Cardiac muscle cell (in vitro differentiated cells and primary cell): ENCODE measurements at places on chromosomes 1 and 21.

DNA sequence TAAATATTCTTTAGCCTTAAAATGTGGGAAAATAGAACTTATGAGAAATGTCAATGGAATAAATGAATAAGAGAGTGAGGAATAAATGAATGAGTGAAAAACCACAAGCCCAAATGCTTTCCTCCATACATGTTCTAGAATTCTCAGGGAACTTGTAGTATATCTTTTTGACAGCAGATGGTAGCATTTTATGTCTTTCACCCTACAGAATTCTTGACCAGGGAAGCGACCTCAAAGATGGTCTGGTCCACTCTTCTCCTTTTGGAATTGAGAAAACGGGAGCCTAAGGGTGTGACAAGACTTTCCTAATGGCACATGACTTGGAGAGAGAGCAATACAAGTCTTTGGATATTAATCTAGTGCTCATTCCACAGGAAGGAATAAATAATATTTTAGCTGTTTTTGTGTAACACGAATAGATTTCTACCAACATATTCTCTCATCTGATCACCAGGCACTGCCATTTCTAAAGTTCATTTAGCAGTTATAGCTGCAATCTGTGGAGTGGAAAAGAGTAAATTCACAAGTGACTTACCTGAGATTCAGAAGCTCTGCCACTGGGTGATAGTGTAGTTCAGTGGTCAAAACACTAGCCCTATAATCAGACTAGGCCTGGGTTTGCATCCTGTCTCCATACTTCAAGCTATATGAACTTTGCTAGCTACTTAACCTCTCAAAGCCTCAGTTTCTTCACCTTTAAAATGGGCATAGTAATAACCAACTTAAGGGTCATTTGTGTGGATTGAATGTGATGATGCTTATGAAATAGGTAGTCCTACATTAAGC, 15.0 kb upstream of the F5 start:
- no peaks in the 10 kb centered on the region for H3K4me1 ChIP-seq
- no peak overlapping the region for H3K4me3 ChIP-seq
- no peaks in the 10 kb centered on the region for H3K36me3 ChIP-seq
- no peak overlapping the region for H3K27ac ChIP-seq
- H3K27me3 ChIP-seq, result peaks cover 7% of the 10 kb centered on the region

GRCh38 chr1:206935491-206936067, 10.7 kb downstream of the PIGR start:
- peak; percentile 62 for DNase-seq
- no peaks in the 10 kb centered on the region for H3K4me1 ChIP-seq
- no peak overlapping the region for H3K4me3 ChIP-seq

DNA sequence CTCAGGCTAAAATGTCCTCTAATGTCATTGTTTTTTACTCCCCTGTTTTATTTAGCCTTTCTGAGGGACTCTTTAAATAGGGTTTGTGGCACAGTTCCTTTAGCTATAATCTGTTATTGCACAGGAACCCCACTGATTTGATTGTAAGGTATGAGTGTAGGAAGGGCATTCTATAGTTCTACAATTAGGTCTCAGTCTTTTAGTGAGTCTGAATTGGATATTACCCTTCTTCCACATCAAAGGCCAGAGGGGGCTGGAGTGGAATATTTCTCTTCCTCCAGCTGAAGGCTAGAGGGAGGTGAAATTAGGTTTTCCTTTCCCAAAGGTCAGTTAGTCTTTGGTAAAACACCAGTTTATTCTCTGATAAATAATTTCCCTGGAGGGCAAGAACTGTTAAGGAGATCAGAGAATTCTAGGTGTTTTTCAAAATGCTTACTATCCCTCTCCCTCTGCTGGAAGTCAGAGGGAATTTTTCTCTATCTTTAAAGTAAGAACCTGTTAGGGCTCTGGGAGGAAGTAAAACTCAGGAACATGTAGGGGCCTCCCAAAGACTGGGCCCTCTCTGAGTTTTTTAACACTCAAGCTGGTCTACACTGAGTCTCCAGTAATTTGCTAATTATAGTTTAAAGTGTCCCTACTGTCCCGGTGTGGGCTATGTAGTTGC, 176.3 kb upstream of the ZNHIT6 start:
- no peak overlapping the region for H3K4me3 ChIP-seq
- peak; percentile 34 for DNase-seq
- no peak overlapping the region for H3K27ac ChIP-seq

GRCh38 chr1:236253918-236254637, 27.7 kb downstream of the ERO1B start:
- H3K36me3 ChIP-seq, result no peaks in the 10 kb centered on the region
- H3K27ac ChIP-seq, result no peak overlapping the region
- H3K4me3 ChIP-seq, result no peak overlapping the region
- no peak for DNase-seq
- no peaks in the 10 kb centered on the region for H3K27me3 ChIP-seq

DNA sequence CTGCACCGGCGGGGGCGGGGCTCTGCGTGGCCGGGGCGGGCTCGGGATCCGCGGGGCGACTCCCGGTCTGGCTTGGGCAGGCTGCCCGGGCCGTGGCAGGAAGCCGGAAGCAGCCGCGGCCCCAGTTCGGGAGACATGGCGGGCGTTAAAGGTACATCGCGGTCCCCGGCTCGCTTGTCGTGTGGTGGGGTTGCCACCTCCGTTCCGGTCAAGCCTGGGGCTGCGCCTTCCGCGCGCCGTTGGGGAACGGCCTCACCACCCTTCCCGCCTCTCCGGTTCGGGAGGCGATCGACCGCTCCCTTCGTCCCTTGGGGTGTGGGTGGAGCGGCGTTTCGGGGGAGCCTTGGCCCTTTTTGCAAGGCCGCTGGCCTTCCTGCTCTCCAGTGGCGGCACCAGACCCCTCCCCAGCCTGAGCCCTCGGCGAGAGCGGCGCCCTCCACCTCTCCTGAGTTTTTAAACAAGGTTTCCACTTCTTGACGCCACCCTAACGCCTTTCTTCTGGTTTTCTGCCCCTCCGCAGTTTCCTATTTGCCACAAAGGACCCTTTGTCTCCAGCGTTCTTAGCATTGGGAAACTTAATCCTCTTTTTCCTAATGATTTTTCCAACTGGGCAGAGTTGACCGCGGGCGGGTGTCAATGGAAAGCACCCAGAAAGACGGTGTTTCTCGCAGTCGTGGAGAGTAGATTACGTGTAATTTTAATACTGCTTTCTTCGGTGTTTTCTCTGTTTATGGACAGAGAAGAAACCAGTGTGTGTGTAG, at the start of the genes LEPR and LEPROT:
Gene LEPR, plus strand, starts transcription at position 79 of the 761 bp plus-strand sequence. CDS start 144,898 bp downstream, outside the sequence.
Gene LEPROT, plus strand, starts transcription at position 79 of the 761 bp plus-strand sequence. Its CDS starts 57 bp downstream, at position 136.
- H3K36me3 ChIP-seq, result peaks cover 3% of the 10 kb centered on the region
- H3K27me3 ChIP-seq, result no peaks in the 10 kb centered on the region
- DNase-seq, result no peak
- H3K27ac ChIP-seq, result peak within 1 kb of the TSS; percentile 96
- peaks cover 19% of the 10 kb centered on the region for H3K4me1 ChIP-seq
- H3K4me3 ChIP-seq, result peak within 1 kb of the TSS; percentile 85

- peak; percentile 94 for DNase-seq
- peak within 1 kb of the TSS; percentile 64 for H3K27ac ChIP-seq
- H3K4me3 ChIP-seq, result peak within 1 kb of the TSS; percentile 68
- H3K36me3 ChIP-seq, result peaks cover 6% of the 10 kb centered on the region
- H3K27me3 ChIP-seq, result no peaks in the 10 kb centered on the region
- no peaks in the 10 kb centered on the region for H3K4me1 ChIP-seq
Observed at GRCh38 chr21:45981151-45982091, at the start of gene COL6A1. COL6A1 (plus strand) TSS chr21:45981770; CDS start chr21:45981851, 81 bp downstream.

GRCh38 chr1:213783893-213784292, 203.9 kb upstream of the PROX1 start:
- no peak for DNase-seq
- no peaks in the 10 kb centered on the region for H3K36me3 ChIP-seq
- no peak overlapping the region for H3K4me3 ChIP-seq
- H3K4me1 ChIP-seq, result peaks cover 11% of the 10 kb centered on the region
- peaks cover 44% of the 10 kb centered on the region for H3K27me3 ChIP-seq

- H3K4me1 ChIP-seq, result peaks cover 31% of the 10 kb centered on the region
- H3K4me3 ChIP-seq, result peak overlapping the region; percentile 30
- peak overlapping the region; percentile 75 for H3K27ac ChIP-seq
- peak; percentile 79 for DNase-seq
Observed at GRCh38 chr1:26164036-26164860, 4.5 kb downstream of the C1orf232 start.

DNA sequence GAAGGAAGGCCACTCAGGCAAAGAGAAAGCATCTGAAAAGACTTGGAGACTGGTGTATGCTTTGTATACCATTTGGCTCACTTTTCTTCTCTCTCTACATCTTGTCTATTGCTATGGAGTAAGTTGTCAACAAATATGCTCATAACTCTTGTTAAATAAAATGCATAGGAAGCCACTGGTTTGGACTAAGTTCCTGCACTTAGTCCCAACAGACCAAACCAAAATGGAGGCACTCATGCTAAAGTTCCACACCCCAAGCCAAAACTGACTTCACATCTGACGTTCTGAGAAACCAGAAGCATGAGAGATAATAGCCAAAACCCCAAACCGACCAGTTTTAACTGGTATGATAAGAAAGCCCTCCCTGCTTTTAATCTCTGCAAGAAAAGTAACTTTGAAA, 135.3 kb upstream of the LYPLAL1 start:
- no peaks in the 10 kb centered on the region for H3K36me3 ChIP-seq
- peak overlapping the region; percentile 72 for H3K27ac ChIP-seq
- H3K4me1 ChIP-seq, result peaks cover 19% of the 10 kb centered on the region
- no peaks in the 10 kb centered on the region for H3K27me3 ChIP-seq

- H3K27me3 ChIP-seq, result no peaks in the 10 kb centered on the region
- H3K27ac ChIP-seq, result peak overlapping the region; percentile 72
- H3K4me1 ChIP-seq, result peaks cover 9% of the 10 kb centered on the region
- no peak overlapping the region for H3K4me3 ChIP-seq
Observed at GRCh38 chr1:197330213-197330612, 62.2 kb downstream of the CRB1 start.

DNA sequence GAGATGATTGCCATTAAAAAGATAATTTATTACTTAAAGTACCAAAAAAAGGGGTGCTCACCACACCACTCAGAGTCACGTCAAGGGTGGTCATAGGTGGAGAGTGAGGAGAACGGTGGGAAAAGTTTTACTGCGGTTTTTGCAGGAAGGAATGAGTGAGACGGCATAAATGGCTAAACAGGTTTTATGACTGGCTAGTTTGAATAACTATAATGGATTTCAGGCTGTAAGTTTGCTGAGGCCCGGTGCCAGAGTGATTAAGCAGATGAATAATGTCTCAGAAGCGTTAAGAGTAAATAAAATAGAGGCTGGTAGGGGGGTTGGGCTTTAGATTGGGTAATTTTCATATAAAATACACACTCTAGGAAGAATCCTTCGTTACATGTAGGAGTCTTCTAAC, 1337.8 kb downstream of the AMY1C start:
- H3K4me1 ChIP-seq, result no peaks in the 10 kb centered on the region
- H3K27me3 ChIP-seq, result no peaks in the 10 kb centered on the region
- H3K4me3 ChIP-seq, result no peak overlapping the region
- no peaks in the 10 kb centered on the region for H3K36me3 ChIP-seq
- DNase-seq, result no peak

GRCh38 chr1:57377339-57378139, 46.3 kb downstream of the DAB1 start:
- no peak overlapping the region for H3K27ac ChIP-seq
- H3K27me3 ChIP-seq, result no peaks in the 10 kb centered on the region
- DNase-seq, result peak; percentile 61
- no peak overlapping the region for H3K4me3 ChIP-seq
- H3K4me1 ChIP-seq, result peaks cover 7% of the 10 kb centered on the region
- no peaks in the 10 kb centered on the region for H3K36me3 ChIP-seq

DNA sequence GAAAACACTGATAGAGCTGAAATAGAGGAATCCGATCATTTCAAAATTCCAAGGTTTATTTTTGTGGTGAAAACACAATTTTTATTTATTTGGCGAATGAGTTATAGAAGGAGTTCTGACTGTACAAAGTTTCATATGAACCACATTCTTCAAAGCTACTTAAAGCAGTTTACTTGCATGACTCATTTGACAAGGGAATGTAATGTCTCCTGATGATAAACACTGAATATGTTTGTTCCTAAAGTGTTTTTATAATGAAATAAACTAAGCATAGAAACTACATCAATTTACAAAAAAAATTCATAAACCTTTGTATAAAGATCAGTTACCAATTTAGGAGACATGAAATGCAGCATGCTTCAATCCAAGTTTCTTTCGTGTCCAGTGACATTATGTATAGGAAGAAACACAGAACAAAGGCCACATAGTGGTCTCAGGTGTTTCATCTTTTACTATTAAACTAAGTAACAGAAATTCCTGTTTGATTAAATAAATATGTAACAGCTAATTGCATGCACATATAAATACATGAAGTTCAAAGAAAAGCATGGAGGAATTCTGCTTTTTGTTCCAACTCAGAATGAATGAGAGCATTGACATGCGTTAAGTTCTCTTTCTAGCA, 2.5 kb downstream of the PRKACB start:
- no peak overlapping the region for H3K4me3 ChIP-seq
- H3K4me1 ChIP-seq, result no peaks in the 10 kb centered on the region
- H3K27ac ChIP-seq, result no peak overlapping the region
- no peaks in the 10 kb centered on the region for H3K27me3 ChIP-seq
- no peak for DNase-seq

DNA sequence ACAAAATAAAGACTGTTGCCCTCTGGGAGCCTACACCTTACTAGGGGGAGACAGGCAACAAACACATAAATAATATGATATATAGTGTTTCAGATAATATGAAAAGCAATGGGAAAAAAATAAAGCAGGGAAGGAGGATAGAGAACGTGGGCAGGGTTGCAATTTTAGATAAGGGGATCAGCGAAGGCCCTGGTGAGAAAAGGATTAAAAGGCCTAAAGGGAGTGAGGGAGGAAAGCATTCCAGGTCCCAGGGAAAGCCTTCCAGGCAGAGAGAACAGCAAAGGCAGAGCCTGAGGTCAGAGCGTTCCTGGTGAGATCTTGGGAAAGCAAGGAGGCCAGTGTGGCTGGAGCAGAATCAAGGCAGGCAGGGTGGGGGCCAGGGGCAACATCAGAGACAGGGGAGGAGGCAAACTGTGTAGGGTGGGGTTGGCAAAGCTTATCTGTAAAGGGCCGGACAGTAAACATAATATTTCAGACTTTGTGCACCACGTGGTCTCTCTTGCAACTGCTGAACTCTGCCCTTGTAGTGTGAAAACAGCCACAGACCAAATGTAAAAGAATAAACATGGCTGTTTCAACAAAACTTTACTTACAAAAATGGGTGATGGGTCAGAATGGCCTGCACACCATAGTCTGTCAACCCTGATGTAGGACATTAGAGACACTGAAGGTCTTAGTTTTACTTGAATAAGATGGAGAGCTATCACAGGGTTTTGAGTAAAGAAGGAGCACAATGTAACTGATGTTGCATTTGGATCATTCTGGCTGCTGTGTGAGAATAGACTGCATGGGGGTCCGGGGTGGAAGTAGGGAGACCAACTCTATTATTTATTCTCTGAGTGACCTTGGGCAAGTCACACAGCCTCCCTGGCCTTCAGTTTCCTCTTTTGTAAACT, 13.3 kb upstream of the CPT2 start:
- no peaks in the 10 kb centered on the region for H3K4me1 ChIP-seq
- H3K36me3 ChIP-seq, result no peaks in the 10 kb centered on the region
- H3K27me3 ChIP-seq, result no peaks in the 10 kb centered on the region
- no peak overlapping the region for H3K27ac ChIP-seq
- DNase-seq, result peak; percentile 75

DNA sequence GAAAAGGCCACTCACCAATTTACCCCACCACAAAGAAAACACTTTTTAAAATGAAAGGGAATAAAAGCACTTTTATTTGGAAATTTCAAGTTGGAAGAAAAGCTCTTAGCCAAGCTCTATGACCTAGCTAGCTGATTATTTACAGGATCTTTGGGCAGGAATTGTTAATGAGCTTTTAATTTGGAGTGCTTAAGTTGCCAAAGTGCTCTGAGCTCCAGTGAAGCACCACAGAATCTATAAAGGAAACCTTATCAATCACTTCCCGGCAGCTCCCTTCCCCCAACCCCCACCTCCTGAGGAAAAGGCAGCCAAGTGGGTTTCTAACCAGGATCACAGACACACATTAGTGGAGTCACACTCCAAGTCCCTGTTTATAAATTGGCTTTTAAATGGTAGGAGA, 1.5 kb downstream of the ERI3 start:
- no peak for DNase-seq
- no peaks in the 10 kb centered on the region for H3K36me3 ChIP-seq
- no peak overlapping the region for H3K27ac ChIP-seq
- H3K4me3 ChIP-seq, result peak overlapping the region; percentile 87
- H3K27me3 ChIP-seq, result no peaks in the 10 kb centered on the region
